Aorta (tissue), 5 donors: ENCODE measurements at places on chromosomes 2 and 18.

- no peak for DNase-seq
Measured at GRCh38 chr2:170335351-170335750, 157.4 kb downstream of the MYO3B start.

DNA sequence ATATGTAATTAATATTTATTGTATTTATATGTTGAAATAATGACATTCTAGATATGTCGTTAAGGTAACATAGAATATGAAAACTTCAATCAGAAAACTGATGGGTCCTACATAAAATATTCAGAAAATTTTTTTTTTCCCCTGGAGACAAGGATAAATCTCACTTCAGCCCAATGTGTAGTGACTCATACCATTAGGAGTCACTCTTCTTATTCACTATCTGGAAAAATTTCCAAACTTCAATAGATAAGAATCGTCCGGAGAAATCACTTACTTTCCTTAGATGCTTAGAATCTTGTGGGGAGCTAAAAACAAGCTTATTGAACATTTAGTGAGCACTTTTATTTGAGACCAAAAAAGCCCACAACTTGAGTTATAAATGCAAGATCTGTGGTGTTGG is 4.6 kb downstream of the SERPINB13 start:
- DNase-seq, result no peak

GRCh38 chr18:47917923-47918610 is 12.4 kb downstream of the SMAD2 start:
- no peak for DNase-seq

GRCh38 chr2:15560140-15560987 is 770 bp downstream of the NBAS start:
- DNase-seq, result no peak

- no peak for DNase-seq
Measured at GRCh38 chr2:127417406-127417805, 821 bp upstream of the PROC start.

GRCh38 chr2:220134756-220135534 is 507.5 kb downstream of the SLC4A3 start:
- DNase-seq, result no peak

DNA sequence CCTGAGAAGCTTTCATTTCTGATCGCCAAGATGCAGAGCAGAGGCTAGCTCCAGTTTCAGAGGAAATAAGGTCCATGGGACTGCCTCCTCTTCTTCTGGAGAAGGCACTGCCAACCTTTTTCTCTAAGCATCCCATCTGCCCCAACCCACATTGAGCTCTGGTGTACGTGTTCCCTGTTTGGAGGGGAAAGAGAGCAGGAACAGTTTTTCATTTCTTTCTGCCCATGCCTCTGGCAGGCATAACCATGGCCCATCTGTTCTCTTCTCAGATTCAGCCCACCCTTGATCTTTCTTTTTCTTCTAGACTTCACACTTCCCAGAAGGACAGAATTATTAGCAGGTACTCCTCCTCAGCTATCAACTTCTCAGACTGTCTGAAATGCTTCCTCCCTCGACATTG is 1110.3 kb upstream of the KLHL29 start:
- no peak for DNase-seq

- DNase-seq, result no peak
Measured at GRCh38 chr2:118062048-118062447, 26.2 kb upstream of the INSIG2 start.

- DNase-seq, result no peak
Measured at GRCh38 chr18:68679528-68679927, 35.4 kb downstream of the TMX3 start.

GRCh38 chr2:130849896-130850787 is 13.4 kb downstream of the ARHGEF4 start:
- peak; percentile 47 for DNase-seq

GRCh38 chr2:43541165-43541564 is 54.7 kb downstream of the THADA start:
- no peak for DNase-seq

- no peak for DNase-seq
Measured at GRCh38 chr2:205982776-205983327, 103.1 kb downstream of the INO80D start.

- no peak for DNase-seq
Measured at GRCh38 chr18:22185771-22186386, 16.5 kb downstream of the GATA6 start.

DNA sequence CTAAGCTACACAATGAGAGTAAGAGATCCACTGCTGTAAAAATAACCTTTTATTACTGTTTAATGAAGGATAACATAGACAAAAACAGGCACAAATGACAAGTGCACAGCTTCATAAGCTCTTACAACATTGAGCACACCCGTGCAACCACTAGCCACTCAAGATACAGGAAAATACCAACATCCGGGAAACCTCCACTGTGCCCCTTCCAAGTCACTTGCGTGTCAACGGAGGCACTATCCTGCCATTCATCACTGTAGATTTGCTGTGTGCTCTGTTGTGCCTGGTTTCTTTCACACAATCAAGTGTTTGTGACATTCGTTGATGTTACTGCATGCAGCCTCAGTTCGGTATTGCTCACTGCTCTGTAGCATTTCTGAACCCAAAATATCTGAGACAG is 292.9 kb upstream of the MYT1L start:
- DNase-seq, result no peak

- DNase-seq, result no peak
Measured at GRCh38 chr18:12960853-12961397, 13.1 kb downstream of the SEH1L start.

DNA sequence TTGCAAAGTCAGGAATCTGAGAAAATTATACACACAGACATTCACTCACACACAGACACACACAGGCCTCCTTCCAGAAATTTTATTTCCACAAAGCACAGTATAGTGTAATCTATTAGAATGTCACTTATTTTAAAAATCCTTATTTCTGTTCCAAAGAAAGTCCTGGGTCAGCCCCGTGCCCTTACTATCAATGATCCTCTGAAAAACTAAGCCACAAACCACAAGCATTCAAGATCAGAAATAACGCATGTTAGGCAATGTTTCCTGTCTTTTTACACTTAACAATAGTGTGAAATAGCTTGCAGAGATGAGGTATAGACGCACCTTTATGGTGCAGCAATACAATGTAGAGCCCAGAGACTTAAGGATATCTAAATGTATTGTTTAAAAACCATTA is 25.8 kb downstream of the TBC1D8 start:
- no peak for DNase-seq

DNA sequence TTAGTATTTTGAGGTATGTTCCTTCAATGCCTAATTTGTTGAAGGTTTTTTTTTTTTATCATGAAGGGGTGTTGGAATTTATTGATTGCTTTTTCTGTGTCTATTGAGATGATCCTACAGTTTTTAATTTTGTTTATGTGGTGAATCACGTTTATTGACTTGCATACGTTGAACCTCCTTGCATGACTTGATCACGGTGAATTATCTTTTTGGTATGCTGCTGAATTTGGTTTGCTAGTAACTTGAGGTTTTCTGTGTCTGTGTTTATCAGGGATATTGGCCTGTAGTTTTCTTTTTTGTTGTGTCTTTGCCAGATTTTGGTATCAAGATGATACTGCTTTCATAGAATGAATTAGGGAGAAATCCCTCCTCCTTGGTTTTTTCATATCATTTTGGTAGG is 23.9 kb downstream of the CLIP4 start:
- no peak for DNase-seq

GRCh38 chr2:196331143-196331542 is 159.8 kb upstream of the STK17B start:
- DNase-seq, result no peak

GRCh38 chr18:36711014-36711725 is 117.6 kb downstream of the TPGS2 start:
- no peak for DNase-seq

DNA sequence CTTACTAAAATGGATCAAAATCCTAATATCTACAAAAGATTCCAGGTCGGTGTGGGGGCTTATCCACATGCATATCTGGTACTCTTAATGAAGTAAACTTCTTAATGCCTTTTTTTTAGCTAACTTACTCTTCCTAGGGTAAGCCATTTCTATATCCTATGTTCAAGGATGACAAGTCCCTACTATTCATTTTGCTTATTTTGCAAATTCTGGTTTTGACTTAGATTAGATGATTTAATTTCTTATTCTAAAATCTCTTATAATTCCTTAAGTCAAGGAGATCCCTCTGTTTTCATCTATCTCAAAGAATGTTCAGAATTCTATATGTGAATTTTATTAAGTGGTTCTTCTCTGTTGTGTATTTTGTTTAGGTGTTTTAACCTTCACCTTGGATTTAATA is 79.7 kb downstream of the KYNU start:
- no peak for DNase-seq

DNA sequence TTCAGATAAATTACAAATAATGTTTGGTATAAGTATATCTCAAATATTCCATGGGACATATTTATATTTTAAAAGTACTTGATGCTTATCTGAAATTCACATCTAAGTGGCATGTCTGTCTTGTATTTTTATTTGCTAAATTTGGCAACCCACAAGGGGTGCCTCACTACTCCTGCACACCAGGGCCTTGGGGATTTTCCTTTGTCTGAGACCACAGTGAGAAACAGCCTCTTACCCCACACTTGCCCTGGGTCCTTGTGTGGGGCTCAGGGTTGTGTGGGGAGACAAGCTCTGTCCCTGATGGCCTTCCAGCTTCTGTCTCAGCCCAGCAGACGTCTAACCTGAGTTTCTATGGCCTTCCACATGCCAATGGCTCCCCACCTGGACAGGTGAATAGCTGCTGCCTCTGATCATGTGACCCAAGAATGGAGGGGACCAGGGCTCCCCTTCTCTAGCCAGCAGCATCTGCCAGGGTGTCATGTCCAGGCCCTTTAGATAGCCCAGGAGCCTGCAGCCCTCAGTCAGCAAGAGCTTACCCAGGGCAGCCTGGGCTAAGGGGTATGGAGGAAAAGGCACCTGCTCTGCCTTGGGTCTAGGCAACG is 49.5 kb upstream of the MRPL33 start:
- no peak for DNase-seq

DNA sequence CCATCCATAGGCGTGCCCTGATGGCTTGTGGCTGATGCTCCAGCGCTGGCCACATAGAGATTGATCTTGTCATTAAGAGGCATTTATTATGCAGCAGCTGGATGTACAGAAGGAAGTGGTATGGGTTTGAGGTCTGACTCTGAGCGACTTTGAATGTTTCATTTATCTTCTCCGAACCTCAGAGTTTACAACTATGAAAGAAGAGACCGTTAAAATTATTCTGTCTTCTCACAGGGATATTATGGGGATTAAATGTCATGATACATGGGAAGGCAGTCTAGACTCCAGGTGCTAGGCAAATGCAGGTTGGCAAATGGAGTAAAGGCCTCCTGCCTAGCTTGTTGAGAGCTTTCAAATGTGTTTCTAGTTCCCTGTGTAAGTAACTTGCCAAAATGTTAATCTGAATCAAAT is 30.3 kb downstream of the MOGAT1 start:
- no peak for DNase-seq

DNA sequence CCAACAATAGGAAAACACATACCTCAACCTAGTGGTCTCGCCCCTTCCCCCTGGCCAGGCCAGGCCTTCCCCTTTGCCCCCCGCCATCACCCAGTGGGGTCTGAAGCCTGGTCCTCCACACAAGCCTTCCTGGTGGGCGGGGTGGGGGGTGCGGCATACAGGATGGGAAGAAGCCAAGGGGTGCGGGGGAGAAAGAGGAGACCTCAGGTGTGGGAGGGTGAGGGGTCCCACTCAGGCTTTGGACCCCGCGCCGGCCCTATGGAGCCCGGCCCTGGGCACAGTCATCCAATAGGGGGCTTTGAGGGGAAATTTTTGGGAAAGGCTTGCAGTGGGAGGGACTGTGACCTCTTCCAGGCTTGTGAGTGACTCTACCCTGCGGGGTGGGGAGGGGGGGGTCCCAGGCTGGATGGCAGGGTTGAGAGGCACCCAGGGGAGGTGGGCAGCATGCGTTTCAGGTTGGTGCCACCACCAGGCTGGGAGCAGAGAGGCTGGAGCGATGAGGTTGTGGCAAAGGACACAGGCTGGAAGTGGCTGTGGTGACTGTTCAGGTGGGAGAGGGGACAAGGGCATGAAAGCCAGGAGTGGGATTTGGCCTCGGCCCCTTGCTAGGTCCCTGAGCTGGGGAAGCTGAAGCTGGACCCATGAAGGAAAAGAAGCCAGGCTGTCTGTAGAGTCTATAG is 1.3 kb downstream of the SLC66A3 start:
- DNase-seq, result peak; percentile 71

- DNase-seq, result no peak
Measured at GRCh38 chr2:29871541-29871940, 49.8 kb downstream of the ALK start.

- no peak for DNase-seq
Measured at GRCh38 chr2:58019229-58019628, 27.4 kb upstream of the VRK2 start.

- DNase-seq, result no peak
Measured at GRCh38 chr18:55549474-55550104, 38.4 kb downstream of the TCF4 start.

DNA sequence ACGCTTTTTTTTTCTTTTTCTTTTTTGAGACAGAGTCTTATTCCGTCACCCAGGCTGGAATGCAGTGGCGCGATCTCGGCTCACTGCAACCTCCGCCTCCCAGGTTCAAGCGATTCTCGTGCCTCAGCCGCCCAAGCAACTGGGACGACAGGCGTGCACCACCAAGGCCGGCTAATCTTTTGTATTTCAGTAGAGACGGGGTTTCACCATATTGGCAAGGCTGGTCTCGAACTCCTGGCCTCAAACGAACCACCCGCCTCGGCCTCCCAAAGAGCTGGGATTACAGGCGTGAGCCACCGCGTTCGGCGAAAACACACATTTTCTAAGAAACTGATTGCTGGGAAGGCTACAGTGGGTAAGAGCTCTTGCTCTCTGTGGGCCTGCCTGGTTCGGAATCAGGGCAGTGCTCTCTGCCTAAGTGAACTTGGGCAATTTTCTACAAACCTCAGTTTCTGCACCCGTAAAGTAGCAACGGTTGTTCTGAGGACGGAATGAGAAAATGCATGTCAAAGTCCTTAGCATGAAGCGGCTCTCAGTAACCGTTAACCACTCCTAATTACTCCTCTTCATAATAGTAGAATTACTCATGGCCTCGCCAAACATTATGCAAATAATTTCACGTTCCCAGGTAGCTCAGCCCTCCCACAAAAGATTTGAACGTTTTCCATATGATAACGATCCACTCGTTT is 1.0 kb upstream of the PMAIP1 start:
- no peak for DNase-seq

GRCh38 chr18:13710414-13710831 is 15.9 kb downstream of the FAM210A start:
- no peak for DNase-seq

DNA sequence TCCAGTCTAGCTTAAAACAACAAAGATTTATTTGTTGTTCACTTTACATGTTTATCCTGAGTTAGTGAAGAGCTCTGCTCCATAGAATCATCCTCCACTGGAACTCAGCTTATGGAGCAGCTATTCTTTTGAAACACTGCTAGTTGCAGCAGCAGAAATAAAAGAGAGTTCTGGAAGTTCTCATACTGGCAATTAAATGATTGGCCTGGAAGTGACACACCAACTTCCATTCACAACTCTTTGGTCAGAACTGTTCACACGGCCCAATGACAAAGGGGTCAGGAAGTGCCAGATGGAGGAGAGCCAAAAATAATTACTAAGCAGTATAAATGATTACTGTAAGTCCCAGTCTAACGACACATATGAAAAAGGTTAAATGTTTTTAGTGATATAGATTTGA is 39.1 kb downstream of the FBXO11 start:
- no peak for DNase-seq
